ENCODE measurements at places on chromosomes 13 and 19.

DNA sequence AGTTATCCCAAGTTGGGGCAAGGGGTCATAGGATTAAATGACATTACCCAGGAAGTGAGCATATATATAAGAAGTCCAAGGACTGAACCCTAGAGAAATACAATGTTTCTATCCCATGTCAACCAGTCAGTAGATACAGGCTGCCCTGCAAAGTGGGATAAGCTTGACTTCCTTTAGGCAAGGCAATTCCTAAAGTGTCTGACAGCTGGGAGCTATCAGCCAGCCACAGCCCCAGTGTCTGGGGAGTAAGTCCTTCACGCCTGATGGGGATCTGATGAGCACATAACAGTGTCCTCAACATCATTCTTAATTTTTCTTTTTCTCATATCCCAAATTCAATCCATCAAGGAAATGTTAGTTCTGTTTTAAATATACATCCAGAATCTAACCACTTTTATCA, 54.1 kb downstream of the DNAJC15 start:
- DNase-seq = no peak

DNA sequence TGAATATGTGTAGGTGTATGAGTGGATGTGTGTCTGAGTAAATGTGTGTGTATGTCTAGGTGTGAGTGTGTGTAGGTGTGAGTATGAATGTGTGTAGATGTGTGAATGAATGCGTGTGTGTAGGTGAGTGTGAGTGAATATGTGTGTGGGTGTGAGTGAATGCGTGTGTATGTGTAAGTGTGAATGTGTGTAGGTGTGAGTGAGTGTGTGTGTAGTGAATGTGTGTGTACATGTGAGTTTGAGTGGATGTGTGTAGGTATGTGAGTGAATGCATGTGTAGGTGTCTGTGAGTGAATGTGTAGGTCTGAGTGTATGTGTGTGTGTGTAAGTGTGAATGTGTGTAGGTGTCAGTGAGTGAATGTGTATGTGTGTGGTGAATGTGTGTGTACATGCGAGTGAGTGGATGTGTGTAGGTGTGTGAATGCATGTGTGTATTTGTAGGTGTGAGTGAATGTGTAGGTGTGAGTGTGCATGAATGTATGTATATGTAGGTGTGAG, 201.0 kb upstream of the ZNF536 start:
- no peak for DNase-seq

DNA sequence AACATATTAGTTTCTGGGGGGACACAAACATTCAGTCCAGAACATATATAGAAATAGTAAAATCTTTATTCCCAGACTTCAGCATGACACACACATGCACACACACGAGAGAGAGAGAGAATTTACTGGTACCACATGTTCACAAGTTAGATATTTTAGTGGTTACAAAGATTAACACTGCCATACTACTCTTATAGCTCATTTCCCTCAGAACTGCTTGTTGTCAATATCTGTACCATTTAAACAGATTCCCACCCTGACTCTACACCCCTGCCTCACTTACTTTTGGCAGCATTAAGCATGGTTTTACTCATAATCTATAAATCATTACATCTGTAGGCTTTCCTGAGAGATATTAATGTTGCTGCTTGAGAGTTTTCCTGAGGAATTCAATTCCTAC, 524.7 kb upstream of the HTR2A start:
- no peak for DNase-seq

DNA sequence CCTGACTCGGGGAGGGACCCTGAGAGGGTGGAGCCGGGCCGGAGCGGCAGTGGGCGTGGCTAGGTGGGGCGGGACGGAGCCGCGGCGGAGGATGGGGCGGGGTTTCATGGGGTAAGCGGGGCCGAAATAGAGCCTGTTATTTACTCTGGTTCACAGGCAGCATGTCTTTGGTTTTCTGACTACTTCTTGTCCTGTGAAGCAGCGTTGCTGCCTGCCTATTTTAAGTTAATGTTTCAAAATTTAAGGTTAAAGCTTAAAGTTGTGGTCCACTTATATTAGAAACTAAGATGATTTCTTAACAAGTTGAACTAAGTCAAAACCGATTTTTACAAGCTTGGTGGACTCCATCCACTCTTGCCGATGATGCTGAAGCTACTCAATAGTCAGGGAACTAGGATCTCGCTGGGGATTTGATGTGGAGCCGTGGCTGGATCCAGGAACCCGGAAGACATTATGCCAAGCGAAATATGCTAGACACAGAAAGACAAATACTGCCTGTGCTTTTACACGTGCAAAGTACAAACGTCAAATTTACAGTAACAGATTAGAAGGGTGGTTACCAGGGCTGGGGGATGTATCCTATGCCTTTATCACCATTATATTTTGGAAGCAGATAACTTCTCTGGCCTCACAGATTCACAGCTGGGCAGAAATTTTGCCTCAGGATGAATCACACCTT, 433 bp upstream of the ZNF616 start:
- DNase-seq = no peak

- no peak for DNase-seq
Observed at GRCh38 chr13:76711550-76712182, 174.5 kb downstream of the KCTD12 start.
